ENCODE measurements at places on chromosomes 1 and 21.

DNA sequence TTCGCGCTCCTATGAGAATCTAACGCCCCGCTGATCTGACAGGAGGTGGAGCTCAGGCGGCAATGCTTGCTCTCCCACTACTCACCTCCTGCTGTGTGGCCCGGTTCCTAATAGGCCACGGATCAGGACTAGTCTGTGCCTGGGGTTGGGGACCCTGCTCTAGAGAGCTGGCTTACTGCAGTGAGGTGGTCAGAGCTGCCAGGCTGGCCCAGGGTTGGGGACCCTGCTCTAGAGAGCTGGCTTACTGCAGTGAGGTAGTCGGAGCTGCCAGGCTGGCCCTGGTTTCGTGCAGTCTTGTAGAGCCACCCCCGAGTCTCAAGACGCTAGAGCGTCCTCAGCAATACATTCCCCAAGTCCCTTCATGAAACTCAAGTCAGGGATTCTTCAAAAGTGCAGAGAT lies 27.5 kb downstream of the SLC37A1 start:
- DNase-seq, result no peak

DNA sequence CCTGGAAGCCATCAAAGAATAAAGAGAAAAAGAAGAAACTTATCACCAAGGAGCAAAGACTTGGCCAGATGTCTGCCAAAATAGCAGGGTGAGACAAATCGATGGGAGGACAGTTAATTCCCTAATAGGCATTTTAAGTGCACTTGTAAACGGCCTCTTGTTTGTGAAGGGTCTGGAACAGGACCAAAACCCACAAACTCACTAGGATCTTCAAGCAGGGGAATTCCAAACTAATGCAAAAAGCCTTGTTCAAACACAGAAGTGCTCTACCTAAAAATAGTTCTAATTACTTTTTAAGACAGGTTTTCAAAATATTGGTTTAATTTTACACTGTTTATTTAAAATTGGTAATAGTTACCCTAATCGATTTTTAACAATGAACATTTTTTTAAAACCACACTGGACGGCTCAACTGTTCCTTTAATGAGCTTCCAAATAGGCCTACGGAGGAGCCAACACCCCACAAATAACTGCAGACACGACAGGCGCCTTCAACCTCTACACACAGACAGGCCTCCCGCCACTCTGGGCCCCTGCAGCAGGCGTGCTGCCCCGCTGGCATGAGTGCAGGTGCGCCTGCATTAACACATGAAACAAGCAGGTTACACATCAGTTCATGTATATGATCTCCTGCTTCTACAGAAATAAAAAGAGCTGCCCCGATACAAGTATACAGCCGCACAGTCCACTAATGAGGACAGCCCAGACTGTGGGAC lies 15.8 kb downstream of the UBE2G2 start:
- DNase-seq, result no peak

- DNase-seq, result no peak
These were observed 13.6 kb downstream of the AGMAT start for GRCh38 chr1:15571266-15571665.

DNA sequence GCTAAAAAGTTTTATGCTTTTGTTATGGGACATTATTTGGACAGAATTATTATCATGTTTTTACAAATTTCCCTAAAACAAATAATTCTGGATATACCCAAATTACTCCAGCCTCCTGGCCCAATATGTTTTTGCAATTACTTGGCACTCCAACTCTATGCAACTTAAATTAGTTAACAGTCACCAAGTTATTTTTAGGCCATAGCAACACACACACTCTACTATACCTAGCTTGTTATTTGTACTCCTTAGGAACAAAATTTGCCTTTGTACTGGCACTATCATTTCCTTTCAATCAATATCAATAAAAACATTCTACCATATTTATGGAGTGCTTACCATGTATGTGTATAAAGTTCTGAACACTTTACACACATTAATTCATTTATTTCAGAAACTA lies 7.7 kb downstream of the DUSP10 start:
- DNase-seq, result no peak

GRCh38 chr1:85584923-85585322 lies 4.4 kb downstream of the CCN1 start:
- no peak for DNase-seq

All from foreskin melanocyte (primary cell).